Fibroblast of skin of left quadriceps (primary cell): ENCODE measurements at places on chromosomes 6 and 20.
A peak's percentile ranks its signal among the peaks of the same experiment; 100 is the strongest.

DNA sequence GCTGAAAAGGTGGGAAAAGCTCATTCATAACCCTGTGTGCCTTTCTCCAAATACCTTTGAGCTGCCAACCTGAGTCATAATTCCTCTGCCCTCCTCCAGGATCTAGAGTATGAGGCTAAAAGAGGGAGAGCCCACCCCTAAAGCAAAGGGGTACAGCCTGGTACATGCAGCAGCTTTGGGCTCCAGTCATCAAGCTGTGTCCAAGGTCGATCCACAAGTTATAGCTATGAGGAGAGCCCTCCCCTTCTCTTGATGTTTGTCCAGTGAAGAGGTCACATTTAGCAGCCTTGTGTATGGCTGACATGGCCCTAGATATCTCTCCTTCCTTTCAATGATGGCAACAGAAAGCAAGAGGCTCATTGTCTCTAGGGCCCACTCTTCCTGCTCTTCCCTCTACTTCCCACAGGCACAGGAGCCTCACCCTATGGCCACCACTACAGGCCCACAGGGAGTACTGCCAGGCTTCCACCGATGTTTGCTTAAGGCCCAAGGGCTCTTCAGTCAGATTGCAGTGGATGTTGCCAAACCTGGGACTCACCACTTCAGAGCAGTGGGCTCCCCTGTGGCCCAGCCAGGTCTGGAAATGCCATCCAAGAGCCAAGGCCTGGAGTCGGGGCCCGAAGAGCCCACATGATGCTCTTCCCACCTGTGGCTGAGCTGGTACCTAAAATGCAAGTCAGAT lies 176.8 kb downstream of the CD83 start:
- DNase-seq: no peak

GRCh38 chr6:75116946-75117345 lies 88.9 kb downstream of the COL12A1 start:
- peak; percentile 50 for DNase-seq

- DNase-seq: no peak
Observed at GRCh38 chr20:45444050-45444449, 25.5 kb upstream of the WFDC2 start.

DNA sequence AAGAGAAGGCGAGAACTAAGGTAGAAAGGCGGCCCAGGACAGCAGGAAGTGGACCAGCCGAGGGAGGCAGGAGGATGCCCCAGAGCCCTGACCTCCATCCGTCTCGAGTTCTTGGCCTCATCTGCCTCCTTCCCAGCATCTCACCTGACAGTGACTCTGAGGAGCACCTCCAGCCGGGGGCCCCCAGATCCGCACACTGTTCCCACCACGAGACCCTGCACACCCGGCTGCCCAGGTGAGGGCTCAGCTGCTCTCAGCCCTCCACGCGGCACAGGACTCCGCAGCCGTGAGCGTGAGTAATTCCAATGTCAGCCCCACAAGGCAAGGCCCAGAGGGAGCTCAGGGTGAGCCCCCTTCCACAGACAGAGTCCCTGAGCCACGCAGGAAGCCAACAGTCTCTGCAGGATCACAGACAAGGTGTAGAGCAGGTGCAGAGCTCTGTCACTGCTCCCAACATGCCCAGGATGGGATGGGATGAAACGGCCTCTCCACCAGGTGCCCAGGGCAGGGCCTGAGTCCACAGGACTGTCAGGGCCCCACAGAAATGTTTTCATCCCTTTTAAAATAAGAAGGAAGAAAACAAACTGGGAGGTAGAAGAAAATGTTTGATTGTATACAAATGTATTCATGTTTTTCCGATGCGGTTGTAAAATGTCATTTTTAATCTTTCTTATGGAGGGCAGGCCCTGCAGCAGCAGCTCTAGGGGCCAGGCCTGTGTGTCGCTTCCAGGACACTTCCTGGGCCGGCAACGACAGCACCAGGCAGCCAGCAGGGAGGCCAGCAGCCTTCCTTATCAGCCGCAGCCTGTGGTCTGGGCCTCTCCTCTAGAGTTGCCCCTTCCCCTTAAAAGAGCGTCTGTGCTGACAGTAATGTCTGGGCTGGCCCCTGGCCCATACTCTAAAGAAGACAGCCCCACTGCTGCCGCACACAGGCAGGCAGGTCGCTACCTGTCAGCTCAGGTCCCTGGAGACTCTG lies 66.9 kb downstream of the DLL1 start:
- no peak for DNase-seq

DNA sequence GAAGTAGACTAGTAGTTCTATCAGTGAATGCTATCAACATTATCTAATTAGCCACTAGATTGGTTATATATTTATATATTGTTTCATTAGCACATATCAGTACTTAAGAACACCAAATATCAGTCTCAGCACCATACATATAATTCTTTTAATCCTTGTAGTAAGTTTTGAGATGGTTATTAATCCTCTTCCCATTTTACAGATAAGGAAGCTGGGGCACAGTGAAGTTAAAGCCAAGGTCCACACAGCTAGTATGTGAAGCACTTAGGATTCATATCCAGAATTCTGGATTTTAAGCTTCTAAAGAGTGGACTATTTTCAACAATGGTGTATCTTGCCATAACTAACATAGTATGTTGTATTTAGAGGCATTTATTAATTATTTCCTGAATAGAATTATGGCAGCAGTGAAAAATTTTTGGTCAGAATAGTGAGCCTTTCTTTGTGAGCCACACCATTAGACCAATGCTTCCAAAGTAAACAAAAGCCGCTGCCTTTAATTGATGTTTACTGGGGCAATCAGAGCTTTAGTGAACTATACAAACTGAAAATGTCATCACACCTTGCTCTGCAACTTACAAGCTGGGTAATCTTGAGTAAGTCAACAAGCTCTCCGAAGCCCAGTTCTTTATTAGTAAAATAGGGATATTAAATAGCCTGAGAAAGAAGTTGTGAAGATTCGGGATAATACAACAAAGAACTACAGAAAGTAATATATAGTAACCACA lies 41.9 kb upstream of the HBS1L start:
- no peak for DNase-seq

DNA sequence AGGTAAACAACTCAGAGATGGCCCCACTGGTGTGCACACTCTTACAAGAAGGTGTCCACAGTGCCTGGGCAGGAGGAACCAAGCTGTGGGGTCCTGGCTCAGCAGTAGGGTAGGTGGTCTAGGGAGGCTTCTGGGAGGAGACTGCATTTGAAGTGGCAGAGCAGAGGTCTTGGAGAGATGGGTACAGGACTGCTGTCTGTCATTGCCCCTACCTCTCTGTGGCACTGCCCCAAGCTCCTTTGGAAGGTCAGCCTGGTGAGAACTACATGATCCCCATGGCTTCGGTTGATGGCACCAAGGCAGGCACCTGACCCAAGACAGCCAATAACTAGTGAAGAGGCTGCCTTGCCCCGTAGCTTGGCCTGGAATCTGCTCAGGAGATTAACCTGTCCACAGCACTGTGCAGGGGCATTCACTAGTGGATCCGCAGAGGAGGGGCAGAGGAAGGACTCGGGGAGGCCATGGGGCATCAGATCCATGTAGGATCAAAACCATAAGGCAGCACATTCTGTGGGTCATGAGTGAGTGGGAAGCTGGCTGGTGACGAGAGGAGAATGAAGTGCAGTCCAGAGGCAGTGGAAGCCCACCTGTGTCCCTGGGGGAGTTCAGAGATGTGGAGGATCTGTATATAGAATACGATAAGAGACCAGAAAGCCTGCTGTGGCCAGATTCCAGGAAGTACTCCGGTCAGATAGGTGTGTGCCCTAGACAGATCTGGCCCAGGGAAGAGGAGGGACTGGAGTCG lies 162.0 kb downstream of the GRM4 start:
- no peak for DNase-seq

- DNase-seq: no peak
Observed at GRCh38 chr6:132011582-132011981, 60.4 kb upstream of the CCN2 start.

DNA sequence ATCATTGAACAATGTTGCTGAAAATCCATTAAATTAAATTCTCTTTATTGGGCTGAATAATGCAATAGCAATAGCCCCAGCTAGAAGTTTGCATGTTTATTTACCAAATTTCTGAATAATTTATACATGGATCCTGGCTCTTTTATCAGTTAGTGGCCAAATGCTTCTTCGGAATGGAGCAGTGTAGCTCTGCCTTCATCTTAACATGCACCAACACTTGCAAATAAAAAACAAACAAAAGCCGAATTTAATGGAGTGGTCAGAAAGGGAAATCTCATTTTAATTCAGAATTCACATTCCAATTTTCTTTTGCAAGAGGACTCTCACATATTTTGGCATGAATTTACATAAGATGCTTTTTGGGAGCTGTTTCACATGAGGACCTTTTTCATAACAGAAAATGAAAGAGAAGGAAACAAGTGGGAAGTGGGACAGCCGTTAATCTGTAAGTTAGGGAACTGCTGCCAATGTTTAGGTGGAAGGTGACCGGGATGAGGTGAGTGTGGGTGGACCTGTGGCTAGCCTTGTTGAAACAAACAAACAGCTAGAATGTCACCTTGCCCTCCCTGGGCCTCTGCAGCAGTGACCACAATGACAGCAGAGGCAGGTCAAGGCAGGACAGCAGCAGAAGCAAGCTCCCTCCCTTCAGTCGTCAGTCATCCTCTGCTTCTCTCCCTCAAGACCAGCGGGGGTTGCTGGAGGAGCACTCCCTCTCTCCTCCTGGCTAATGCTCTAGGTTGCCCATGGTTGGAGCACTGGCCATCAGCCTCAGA lies 73.2 kb downstream of the INSM1 start:
- no peak for DNase-seq

DNA sequence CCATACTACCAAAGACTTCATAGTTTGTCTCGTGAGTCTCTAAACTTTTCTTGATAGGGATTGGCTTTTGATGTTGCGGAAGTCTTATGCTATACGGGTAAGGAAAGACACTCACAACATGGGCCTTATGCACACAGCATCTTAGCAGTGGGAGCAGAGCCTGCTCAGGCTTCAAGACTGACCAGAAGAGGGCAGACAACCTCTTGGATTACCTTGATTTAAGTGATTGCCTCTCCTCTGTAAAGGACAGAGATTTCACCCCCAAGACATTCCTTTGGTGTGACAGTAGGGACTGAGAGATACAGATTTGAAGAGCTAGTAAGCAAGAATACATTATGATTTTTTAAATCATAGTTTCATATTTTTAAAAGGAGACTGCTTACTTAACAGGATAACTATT lies 71.0 kb upstream of the SAMD3 start:
- no peak for DNase-seq

DNA sequence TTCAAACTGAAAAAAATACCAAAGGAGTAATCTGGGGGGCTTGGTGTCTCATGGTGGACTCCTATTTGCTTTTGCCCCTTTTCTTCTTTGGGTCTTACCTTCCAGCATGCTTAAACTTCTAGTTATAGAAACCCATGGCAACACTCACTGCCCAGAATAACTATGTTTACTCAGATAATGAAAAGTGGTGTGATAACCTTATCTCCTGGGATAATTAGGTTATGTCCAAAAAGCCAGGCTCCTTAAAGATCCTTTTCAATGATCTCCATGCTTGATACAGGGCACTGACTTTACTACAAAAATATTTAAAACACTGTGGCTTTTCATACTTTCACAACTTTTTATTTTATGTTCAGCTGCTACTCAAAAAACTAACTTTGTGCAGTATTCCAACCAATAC lies 245.6 kb downstream of the PRKN start:
- DNase-seq: no peak

DNA sequence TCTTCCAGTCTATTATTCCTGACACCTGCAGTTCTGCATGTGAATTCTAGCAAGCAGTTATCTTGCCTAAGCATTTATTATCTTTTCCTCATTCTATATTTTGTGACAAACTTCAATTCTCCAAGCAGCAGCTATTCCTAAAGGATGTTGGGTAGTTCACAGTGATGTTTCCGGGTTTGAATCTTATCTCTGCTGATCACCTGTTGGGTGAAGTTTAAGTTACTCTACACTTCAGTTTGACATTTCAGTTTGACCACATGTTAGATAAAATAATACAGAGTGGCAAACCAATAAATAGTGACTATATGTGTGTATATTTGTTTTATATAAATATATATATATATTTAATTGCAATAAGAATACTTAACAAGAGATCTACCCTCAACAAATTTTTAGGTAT lies 168.6 kb downstream of the ADGRG6 start:
- DNase-seq: no peak

GRCh38 chr20:21505161-21505809 lies 8.6 kb downstream of the NKX2-2 start:
- no peak for DNase-seq

DNA sequence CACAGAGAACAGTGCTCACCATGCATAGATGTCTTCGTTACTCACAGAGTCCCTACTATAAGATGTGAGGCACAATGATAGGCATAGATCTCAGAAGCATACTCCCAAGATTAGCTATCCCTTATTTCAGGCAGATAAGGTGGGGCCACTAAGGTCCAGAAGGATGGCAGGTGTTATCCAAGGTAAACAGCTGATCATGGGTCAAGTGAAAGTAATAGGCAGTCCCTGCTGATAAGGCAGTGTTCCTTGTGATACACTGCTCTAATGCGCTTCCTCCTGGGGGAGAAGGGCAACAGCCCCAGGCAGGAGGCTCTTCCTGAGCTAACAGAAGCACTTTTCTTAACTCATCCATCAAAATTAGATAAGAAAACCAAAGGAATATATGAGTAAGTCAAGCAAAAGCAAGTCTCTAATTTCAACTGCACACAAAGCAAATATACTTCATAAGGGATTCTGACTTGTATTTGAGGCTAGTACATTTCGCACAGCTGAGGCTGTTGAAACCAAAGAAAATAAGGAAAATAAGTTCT lies 42.2 kb downstream of the METTL24 start:
- DNase-seq: no peak

DNA sequence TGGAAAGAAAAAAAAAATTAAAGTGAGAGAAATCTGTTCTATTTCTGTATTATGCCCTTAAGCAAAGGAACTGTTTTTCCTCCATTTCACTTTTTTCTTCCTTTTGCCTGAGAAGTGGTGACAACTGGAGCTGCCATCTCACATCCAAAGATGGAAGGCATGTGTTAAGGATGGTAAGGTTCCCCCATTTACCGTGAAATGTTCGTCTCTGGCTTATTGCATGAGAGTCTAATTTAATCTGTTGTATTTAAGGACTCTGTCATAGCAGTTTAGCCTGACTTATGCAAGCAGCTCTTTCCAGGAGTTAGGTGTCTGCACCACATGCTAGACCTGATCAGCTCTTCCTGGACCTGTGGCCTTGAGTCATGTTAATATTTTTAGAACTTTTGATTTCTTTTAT lies 389.5 kb upstream of the MAP3K7 start:
- no peak for DNase-seq

- DNase-seq: no peak
Observed at GRCh38 chr6:122360809-122361208, 38.6 kb upstream of the HSF2 start.

GRCh38 chr6:126066053-126067048 lies 80.0 kb downstream of the TRMT11 start:
- DNase-seq: no peak

DNA sequence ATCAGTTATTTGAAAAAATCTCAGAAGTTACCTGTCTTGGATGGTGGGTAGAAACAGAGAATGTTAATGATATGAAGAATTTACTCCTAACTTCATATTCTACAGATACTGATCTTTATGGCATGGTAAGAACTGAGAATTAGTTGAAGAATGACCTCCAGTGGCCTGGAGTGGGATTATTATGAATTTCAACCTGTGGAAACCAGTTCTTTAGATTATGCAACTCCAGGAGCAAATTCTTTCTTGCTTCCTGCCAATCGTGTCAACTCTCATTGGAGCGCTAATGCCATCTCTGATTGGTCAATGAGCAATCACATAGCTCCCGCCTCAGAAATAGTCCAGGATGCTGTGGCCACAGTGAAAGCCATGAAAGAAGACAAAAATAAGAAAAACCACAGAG lies 40.6 kb downstream of the LYRM2 start:
- DNase-seq: no peak
